ENCODE measurements at places on chromosomes 2 and 18.

GRCh38 chr18:12309683-12310198 is 1.7 kb downstream of the TUBB6 start:
- DNase-seq, result no peak

GRCh38 chr18:36309436-36310391 is 12.2 kb downstream of the FHOD3 start:
- DNase-seq, result no peak

DNA sequence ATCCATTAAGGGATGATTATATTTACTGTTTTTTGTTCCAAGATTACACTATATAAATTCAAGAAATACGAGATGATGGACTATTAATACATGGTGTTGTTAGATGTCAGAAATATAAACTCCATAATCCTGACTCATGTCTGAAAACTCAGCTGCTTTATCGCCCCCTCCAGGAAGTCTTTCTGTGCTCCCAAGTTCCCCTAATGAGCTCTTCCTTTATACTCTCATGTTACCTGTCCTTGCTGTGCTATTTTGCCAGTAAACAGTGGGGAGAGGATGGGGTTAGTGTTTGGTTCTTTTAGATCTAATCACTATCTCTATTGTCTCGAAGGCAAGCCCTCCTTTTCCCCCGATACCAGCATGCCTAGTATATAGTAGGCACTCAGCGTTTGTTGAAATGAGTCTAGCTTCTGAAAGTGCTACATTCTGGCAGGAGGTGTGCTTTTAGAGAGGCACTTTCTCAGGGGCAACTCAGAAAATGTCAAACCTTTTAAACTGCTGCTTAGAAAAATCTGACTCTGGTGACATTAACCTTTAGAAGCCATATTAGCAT is 21.4 kb upstream of the BARD1 start:
- no peak for DNase-seq

DNA sequence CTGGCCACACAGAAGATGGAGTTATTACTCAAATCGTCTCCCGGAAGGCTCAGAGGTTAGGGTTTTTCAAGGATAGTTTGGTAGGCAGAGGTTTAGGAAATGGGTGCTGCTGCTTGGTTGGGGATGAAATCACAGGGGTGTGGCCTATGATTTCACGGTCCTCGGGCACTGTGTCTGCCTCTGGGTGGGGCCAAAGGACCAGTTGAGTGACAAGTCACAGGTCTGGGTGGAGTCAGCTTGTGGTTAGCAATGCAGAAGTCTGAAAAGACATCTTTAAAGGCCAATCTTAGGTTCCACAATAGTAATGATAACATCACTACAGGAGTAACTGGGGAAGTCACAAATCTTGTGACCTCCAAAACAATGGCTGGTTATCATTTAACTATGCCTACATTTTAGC is 387.8 kb downstream of the ZNF521 start:
- DNase-seq, result no peak

GRCh38 chr2:144240656-144241339 is 279.1 kb downstream of the ZEB2 start:
- no peak for DNase-seq

GRCh38 chr2:167599219-167599618 is 648.2 kb downstream of the STK39 start:
- no peak for DNase-seq

DNA sequence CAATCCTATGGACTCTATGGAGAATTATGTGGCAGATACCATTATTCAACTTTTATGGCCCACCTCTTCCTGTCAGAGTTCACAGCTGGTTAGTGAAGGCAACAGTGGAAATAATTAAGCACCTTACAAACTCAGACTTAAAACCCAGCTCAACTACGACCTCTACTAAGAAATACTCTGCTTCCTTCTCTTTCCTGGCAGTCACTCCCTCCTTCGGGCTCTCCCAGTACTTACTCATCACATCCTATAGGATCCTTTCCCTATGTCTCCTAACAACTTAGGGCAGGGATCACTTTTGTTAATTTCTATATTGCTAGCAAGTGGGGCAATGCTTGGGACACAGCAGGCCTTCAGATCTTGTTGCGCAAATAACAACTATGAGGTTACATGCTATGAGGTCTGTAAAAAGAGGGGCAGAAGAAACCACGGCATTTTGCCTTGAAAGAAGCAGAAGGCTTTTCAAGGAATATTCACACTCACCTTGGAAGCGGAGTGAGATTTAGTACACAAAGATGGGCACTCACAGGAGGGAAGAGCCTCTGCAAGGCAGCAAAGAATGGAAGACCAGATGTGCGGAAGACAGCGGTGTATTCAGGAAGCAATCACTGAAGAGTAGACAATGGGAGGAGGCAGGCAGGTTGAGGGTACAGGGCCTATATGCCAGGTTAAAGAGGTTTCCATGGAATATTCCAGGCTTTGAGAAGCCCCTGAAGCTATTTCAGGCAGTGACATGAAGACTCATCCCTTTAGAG is 2.1 kb downstream of the STK39 start:
- DNase-seq, result no peak

DNA sequence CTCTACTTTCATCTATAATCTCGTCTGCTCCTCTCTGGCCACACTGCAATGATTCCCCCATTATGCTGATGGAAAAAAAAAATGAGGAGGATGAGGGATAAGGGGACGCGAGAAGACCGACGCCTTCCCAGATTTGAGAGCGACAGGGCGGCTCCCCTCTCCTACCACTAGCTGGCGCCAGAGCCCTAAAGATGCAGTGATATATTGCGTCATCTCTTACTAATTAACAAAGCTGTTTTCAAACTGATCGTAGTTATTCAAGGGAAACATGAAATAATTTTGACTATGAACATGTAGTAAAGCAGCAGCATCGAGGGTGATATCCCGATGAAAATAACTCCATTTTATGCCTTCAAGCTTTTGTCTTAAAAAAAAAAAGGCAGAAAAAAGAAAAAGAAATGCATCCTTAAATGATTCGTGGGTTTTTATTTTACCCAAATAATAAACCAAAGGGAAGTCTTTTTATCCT is 48.0 kb upstream of the HNRNPA3 start:
- DNase-seq, result peak; percentile 76

GRCh38 chr2:202821206-202822160 is 50.1 kb downstream of the ICA1L start:
- DNase-seq, result no peak

DNA sequence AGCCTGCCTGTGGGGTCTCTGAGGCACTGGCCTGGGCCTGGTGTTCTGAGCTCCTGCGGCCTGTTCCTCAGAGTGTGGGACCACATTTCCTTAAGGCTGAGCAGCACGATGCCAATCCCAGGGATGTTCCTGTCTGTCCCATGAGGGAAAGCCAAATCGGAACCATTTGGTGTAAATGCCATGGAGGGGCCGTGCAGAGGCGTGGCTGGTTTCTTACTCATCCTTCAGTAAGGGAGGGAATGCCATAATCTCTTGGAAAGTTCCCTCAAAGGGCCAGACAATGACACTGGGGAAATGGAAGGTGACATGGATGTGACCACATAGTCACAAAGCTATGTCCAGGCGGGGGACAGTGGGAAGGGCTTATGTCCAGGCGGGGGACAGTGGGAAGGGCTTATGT is 14.4 kb upstream of the PTMA start:
- DNase-seq, result no peak

GRCh38 chr2:95271381-95271971 is 2.8 kb upstream of the PROM2 start:
- DNase-seq, result no peak

GRCh38 chr2:195768431-195768830 is 111.4 kb downstream of the SLC39A10 start:
- DNase-seq, result no peak

DNA sequence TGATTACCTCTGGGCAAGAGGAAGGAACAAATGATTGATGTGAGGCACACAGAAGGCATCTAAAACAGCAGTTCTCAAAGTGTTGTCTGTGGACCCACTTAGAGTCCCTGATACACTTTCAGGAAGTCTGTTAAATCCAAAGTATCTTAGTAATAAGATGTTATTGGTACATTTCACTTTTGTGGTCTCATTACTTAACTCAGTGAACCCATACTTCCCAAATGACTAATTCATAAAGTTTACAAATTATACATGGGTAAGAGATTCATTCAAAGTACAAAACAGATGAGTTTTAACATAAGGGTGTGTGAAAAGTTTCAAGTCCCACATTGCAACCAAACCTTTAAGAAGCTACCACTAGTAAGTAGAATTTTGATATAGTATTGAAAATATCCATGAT is 440.5 kb downstream of the NUP35 start:
- no peak for DNase-seq

DNA sequence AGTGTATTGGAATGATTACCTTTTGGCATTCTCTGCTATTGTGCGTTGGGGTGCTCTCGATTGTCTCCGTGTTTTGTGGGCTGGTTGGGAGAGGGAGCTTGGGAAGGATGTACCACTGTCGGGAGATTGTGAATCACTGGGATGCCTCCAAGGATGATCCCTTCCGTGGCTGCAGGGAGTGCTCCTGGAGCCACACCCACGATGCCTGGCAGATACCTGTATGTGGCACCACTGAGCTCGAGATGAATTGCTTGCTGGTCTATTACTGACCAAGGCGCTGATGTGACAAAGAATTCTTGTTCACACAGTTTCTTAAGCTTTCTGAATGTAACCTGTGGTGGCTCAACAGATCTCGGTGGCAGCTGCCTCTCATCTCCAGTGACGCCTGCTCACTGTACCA is 159.7 kb upstream of the LHCGR start:
- no peak for DNase-seq

DNA sequence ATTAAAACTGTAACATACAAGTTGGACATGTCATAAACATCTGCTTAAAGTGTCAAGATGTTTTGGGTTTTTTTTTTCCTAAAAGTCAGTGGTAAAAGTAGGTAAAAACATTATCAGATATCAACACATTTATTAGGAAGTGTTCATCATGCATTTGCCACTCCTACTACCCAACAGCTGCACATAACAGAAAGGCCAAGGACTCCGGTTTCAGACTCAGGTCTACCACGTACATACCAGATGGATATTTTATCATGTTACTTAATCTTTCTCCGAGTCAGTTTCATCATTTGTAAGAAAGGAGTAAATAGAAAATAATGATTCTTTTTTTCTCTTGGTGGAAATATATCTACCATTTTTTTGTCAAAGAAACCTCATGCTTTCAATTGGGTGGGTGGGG is 192.3 kb downstream of the UBE2E3 start:
- DNase-seq, result no peak

DNA sequence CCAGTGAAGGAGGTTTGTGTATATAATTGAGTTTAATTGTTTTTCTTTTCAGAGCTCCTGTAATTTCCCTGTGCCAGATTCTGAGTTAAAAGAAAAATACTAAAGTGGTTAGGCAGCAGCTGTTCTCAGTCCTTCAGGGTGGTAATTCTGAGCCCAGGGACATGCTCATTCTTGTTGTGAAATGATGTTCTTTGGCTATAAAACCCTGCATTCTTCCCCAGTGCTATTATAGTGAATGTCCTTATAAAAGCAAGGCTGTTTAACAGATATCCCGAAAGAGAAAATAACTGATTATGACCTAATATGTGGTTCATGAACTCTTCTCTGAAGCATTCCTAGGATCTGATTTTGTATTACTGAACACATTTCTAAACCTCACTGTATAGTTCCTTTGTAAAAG is 34.0 kb downstream of the ADAM23 start:
- peak; percentile 45 for DNase-seq

DNA sequence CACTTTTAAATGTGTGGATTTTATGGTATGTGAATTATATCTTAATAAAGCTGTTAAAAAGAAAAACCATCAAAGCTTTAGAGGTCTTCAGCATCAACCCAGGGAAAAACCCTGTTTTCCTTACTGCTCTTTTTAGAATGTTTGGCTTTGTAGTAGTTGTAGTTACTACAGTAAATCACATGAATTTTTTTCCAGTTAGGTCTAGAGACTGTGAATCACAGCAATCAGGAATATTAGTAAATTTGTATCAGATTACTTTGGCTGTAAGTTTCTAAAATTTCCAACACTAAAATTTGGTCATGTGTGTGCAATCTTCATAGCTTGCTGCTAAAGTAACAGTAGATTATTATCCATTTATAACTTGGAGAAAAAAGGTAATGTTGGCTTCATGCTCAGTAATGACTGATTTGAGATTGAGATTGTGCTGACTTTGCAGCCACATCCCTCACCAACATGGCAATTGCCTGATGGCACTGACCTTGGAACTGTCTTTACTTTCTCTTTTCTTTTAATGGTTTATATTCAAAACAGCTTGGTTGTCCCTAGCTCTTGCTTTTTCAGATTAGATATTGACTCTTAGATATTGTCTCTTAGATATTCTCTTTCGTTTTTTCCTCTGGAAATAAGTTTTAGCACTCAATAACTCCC is 41.1 kb downstream of the LCLAT1 start:
- DNase-seq, result no peak

- DNase-seq, result no peak
These were observed 48.8 kb downstream of the SPP2 start for GRCh38 chr2:234099266-234099665.

- no peak for DNase-seq
These were observed 143.1 kb downstream of the INHBB start for GRCh38 chr2:120489023-120489422.

Measured in DMS153 (cell line).